ENCODE measurements at places on chromosomes 13 and 19.

GRCh38 chr13:32474999-32475792 is 47.3 kb upstream of the N4BP2L1 start:
- DNase-seq: no peak

DNA sequence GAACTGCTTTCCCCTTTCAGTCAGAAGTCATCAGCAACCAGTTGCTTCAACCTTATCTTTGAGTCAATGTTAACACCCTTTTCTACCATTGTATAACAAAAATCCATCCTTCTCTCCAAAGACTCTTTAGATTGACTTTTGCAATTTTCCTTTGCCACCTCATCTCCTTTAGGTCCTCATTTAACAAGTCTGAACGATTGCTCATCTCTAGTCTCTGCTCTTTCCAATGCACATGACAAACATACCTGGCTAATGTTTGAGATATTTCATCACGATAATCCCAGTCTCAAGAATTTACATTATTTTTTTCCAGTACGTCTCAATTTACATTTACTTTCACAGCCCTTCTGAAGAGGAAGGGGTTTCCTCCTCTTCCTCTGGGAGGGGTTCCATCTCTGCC is 127.5 kb downstream of the KLF12 start:
- DNase-seq: no peak

DNA sequence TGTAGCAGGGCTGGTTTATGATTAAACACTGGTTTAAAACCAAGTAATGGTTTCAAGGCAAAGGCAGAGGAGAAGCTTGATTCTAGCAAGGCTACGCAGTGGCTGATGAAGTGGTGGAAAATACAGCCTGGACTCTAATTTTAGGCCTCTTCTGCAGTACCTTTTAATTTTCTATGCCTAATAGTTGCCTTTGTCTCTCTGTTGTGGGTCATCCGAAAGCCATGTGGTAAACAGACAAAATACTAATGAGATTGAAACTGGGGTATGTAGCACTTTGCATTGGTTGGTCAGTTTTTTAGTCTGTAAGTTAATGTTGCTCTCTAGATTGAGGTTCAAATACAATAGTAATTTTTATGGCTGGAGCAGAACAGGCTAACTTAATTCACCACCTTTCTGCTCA is 3.3 kb downstream of the LMO7 start:
- no peak for DNase-seq

- DNase-seq: no peak
Measured at GRCh38 chr19:39160889-39161672, 35.5 kb downstream of the PAK4 start.

DNA sequence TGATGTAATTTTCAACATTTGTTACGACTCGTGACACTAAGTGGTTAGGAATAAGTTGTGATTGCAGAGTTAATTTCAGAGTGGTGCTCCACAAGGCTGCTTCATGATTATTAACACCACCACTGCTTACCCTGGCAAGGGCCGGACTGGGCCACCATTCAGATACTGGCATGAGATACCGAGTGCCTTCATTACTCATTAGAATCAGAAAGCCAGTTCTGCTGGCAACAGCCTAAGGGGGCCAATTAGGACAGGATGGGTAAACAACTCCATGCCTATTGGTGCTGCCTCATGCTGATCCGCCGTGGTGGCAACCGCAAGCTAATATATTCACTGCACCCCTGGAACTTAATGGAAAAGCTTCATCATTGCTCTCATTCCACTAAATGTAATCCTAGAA is 575.1 kb downstream of the EFNB2 start:
- no peak for DNase-seq

GRCh38 chr13:99123101-99124045 is 77.3 kb upstream of the UBAC2 start:
- peak; percentile 40 for DNase-seq

DNA sequence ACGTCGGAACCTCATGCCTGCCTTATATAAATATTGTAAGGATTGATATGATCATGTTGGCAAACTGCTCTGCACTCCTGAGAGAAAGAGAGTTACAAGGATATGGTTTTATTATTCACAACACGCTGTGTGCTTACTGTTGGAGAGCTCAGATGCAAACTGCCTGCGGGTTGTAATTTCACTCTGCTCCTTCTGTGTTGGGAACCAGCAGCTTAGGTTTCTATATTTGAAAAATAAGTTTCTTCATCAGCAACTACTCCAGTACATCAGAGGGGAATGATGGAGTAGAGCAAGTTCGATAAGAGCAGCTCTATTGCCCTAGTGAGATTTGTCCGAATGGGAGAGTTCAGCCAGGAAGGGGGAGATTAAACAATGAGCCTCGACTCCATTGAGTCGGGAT is 106.9 kb upstream of the UBL3 start:
- no peak for DNase-seq

DNA sequence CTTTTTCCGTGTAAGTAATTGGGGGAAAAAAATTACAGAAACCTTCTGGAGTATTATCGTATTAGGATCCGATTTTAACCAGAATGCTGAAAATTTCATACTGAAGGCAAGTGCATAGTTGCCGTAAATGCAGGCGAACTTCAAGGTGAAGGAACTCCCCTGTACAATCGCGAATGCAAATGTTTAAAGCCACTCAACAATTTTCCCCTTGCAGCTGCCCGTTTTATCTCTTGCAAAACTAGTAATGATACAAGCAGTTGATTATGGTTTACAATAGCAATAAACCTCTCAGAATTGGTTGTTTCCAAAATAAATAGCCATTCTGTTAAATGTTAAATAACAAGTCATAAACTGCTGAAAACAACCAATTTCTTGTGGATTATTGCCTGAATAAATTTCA is 105.7 kb downstream of the DNAJC15 start:
- no peak for DNase-seq

GRCh38 chr13:20461860-20462532 is 63.7 kb downstream of the CRYL1 start:
- DNase-seq: no peak

DNA sequence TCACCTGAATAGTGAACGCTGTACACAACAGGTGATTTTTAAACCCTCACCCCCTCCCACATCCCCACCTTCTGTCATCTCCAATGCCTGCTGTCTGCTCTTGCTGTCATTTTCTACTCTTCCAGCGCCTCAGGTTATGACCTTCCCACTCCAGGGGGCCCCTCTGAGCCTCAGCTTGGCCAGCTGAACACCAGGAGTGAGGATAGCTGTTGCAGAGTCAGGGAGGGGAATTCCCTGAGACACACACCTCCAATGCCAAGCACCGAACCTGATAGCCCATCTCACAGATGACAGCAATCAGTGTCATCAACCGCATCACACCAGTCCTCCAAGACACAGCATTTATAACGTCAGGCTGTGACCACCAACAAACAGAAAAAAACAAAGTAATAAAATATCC is 193.5 kb downstream of the ZNF536 start:
- DNase-seq: no peak

DNA sequence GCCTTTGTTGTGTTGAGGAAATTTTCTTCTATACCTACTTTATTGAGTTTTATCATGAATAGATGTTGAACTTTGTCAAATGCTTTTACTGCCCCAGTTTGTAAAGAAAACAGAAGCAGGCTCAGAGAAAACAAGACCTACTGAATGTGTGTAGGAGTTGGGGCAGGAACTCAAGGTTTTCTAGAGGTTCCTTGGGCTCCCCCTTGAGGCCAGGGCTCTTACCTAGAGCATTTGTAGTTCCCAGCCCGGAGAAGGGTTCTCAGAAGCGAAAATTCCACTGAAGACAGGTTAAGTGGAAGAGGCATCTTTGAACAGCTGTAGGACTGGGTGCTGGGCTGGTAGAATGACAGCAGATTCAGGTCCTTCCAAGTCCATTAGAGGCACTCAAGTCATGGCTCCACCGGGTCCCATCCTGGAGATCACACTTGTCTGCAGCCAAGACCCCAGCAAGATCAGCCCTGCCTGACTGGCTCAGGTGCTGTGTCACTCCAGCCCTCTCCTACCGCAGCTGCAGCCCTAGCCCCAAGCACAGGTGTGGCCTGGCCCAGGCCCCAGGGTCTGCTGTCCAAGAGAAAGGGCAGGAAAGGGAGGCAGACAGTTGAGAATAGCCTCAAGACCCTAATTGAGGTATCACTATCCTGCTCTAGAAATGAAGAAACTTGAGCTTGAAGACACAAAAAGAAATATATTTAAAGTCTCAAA is 425.5 kb downstream of the PCDH20 start:
- peak; percentile 4 for DNase-seq

GRCh38 chr13:42110410-42111155 is 62.1 kb downstream of the DGKH start:
- DNase-seq: peak; percentile 73

DNA sequence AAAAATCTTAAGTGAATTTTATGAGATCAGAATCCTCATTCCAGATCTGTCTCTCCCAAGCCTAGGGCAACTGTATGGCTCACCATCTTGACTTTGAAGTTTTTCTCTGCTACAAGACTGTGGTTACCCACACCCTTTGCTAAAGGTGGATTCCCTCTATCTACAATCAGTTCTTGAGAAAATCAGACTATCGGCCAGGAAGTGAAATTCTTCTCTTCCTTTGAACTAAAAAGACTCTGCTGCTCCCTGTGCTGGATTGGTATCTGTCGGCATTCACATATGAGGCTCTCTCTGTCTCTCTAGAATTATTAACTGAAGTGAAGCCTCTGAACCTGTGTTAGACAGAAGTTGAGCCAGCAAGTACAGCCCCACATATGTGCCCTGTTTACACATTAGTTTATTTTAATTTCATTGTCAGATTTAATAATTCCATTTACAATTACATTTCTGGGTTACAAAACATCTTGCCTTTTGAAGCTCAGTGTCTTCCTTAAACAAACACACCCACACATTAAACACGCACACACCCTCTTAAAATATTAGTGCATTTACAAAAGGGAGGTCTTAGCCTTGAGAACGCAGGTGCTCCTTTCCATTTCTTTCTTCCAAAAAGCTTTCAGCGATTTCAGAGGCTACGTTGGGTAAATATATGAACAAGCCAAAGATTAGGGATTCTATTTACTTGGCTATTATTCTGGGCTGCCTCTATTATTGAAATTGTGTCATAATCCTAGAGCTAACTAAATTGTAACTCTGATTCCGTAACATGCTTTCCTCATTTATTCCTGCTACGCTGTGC is 145.7 kb downstream of the MIPEP start:
- DNase-seq: no peak

- no peak for DNase-seq
Measured at GRCh38 chr19:28823338-28823961, 389.5 kb downstream of the UQCRFS1 start.

- DNase-seq: no peak
Measured at GRCh38 chr13:99724633-99725517, 223.6 kb downstream of the TM9SF2 start.

- no peak for DNase-seq
Measured at GRCh38 chr19:46202426-46202825, 27.1 kb upstream of the IGFL1 start.

- DNase-seq: no peak
Measured at GRCh38 chr13:111005364-111005763, 90.5 kb upstream of the ANKRD10 start.

GRCh38 chr19:19468424-19469050 is 46.8 kb downstream of the TSSK6 start:
- DNase-seq: peak; percentile 22

DNA sequence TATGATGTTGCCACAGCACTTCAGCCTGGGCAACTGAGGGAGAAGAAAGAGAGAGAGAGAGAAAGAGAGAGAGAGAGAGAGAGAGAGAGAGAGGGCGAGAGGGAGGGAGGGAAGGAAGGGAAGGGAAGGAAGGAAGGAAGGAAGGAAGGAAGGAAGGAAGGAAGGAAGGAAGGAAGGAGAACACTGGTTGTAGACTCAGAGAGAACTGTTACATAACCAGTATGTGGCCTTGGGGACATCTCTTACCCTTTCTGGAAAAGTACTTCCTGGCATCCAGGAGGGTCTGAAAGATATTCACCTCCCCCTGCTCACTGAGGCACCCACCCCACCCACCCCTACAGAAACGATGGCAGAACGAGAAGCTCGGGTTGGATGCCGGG is 2.7 kb upstream of the ARHGEF1 start:
- no peak for DNase-seq

GRCh38 chr19:17424743-17425365 is 5.0 kb downstream of the MVB12A start:
- DNase-seq: no peak

GRCh38 chr13:33956346-33956745 is 138.4 kb downstream of the RFC3 start:
- no peak for DNase-seq

DNA sequence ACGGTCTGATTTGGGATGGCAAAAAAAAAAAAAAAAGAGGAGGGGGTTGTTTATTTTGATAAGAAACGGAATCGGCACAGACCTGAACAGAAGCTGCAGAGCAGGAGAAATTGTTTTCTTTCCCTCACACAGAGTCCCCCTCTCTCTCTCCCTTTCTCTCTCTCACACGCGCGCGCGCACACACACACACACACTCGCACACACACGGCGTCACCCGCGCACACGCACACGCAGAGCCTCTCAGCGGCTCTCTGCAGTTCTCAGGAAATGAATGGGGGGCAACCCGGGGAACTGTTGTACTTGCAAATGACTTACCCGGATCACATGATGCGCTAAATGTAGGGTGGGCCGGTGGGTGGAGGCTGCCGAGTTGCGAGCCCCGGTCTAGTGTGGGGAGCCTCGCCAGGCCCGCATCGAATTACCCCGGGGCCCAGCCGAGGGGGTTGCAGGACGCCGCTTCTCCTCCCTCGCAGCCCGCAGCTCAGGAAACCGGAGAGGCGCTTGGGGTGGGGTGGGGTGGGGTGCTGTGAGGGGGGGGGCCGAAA is 475 bp downstream of the KLF12 start:
- peak; percentile 80 for DNase-seq

- DNase-seq: no peak
Measured at GRCh38 chr13:26202365-26202972, 19.6 kb downstream of the RNF6 start.
